HT-29 (cell line): ENCODE measurements at places on chromosomes 5 and 9. TPM values are rescaled to one million over a fixed set of nuclear protein-coding genes. Genes with fewer than 3 reads are reported as not detected.

- DNase-seq, result no peak
These were observed 1110.1 kb upstream of the CDH10 start for GRCh38 chr5:25754895-25755294.

DNA sequence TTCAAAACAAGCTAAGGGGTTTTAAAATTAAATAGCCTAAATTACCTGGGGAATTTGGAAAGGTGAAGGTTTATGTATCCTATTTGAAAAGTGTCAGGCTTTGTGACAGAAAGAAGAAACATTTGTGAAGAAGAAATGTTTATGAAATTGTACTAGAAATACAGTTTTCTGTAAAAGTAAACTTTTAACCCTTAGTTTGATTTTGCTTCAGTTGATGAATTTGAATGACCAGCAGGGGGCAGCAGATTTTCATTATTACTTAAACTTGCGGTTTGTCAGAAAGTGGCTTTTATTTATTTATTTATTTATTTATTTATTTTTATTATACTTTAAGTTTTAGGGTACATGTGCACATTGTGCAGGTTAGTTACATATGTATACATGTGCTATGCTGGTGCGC, 58.1 kb downstream of the NNT start:
- peak; percentile 58 for DNase-seq

DNA sequence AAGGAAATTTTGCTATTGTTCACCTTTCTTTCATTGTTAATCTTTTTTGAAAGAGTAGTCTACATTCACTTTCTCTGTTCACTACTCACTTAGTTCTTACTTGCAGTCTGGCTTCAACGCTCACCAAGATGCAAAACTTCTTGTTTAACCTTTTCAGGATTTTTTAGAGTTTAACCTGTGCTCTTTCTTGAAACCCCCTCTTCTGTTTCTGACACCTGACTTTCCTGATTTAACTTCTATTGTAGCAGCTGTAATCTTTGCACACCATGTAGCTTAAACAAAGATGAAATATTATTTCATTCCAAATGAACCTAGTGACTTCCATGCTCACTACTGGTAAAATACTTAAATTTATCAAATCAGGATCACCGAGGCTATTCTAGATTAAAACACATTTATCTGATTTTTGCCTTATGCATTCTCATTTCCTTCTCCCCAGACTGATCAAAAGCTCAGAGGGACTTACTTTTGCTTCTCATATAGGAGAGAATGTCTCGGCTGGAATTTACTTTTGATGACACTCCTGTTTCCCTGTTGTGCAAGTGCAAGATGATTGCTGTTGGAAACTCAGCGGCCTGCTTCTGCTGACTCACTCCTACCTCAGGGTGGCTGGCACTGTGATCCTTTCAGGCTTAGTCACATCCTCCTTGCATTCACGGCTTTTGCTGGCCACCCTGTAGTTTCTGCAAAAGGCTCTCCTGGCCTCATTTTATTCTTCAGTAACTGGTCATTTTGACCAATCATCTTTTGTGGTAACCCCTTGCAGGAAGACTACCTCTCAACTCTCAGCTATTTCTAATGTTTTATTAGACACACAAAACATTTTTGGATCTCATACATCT, 109.3 kb upstream of the IFNE start:
- peak; percentile 90 for DNase-seq

DNA sequence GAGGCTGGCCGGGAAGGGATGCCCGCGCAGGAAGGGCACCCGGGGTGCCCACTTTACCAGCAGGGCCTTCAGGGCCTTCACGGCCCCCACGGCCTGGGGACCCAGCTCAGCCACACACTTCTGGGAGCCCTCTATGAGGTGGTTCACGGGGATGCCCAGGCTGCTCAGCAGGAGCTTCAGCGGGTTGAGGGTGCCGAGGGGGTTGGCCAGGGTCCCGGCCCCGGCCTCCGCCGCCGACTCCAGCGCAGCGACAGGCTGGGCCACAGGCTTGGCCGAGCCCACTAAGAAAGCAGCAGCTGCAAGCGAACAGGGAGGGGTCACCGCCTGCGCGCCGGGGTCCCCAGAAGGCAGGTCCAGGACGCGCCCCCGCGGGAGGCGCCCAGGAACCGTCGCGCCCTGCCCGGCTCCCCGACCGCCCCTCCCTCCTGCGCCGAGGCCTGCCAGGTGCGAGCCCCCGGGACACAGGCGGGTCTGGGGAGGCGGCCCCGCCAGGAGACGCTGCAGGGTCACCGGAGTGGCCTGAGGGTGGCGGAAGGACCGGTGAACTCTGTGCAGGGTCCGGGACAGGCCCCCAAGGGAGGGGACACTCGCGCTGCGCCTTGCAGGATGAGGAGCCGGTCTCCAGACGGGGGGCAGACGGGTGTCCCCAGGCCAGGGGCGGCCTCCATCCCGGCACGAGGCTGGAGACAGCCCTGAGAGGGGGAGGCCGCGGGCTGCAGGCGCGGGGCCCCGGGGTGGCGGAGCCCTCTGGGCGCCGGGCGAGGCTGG, 572 bp downstream of the SCGB3A1 start:
- no peak for DNase-seq

- peak; percentile 92 for DNase-seq
These were observed 103.8 kb upstream of the LIFR start for GRCh38 chr5:38660194-38660668.

GRCh38 chr5:148511810-148512347, 128.1 kb downstream of the FBXO38 start:
- no peak for DNase-seq

GRCh38 chr5:40437452-40437861, 242.3 kb upstream of the PTGER4 start:
- DNase-seq, result no peak

DNA sequence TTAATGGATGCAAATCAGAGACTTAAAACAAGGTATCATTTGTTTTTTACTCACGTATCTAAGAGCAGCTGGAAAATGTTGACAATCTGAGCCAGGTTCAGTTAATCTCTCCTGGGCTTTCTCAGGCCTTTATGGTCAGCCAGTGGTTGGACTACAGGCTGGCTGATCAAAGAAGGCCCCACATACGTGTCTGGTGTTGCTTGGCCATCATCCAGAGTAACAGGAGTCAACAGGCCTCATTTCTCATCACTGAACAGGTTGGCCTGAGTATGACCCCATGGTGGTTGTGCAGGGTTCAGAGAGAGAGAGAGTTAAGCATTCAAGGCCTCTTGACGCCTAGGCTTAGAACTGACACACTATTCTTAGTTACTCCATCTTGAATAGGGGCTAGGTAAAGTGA, 97.0 kb upstream of the VLDLR start:
- DNase-seq, result no peak

DNA sequence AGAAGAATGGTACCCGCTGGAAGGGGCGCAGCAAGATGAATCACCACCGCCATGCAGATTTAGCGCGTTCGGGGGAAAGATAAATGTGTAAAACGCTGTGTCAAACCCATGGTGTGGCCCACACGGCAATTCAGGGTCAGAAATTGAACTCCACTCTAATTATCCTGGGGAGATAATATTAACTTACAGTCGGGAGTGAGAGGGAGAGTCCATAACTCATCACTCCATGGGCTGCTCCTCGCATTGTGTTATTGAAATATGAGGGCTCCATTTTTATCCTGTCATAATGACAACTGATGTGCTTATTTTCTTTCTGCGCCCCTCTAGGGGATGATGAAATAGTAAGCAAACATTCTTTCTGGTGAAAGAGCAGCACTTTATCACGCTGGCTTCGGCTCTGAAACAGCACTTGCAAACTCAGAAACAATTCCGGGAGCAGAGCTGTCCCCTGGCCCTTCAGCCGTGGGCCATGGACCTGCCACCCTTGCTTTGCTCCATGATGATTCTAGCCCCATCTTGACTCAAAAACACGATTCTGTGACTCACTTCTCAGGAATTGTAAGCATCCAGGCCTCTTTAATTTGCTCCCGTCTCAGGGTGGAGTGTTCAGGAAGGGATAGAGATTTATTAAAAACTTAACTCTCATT, 431.6 kb downstream of the IRX1 start:
- no peak for DNase-seq

DNA sequence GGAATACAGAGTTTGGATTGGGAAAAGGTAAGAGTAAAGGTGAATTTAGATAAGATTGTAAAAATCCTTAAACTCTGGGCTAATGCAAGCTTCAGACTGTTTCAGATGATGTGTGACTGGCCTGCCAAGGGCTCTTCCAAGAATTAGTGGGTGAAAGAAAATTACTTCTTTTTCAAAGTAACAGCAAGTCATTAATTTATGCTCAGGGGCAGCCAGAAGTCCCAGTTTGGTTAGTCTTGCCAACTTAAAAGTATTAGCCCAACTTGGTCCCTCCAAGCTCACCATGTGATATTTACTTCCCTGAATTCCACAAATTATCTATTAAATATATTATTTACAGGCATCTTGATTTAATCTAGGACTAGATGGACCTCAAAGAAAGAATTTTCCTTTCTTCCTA, 947.8 kb downstream of the NR2F1-AS1 start:
- no peak for DNase-seq

- no peak for DNase-seq
These were observed 440.5 kb upstream of the SGCD start for GRCh38 chr5:155886311-155887031.

- no peak for DNase-seq
These were observed 92.8 kb downstream of the CAMSAP1 start for GRCh38 chr9:135814421-135815095.

DNA sequence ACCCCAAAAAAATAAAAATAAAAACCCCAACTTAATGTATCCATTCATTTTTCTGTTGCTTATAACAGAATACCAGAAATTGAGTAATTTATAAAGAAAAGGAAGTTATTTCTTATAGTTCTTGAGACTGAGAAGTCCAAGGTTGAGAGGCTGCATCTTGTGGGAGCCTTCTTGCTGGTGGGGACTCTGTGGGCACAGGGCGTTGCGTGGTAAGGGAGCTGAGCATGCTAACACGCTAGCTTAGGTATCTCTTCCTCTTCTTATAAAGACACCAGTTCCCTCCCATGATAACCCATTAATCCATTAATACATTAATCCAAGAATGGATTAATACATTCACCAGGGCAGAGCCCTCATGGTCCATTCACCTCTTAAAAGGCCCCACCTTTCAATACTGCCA, 150.9 kb downstream of the ZSWIM6 start:
- DNase-seq, result no peak

GRCh38 chr9:13778631-13779030, 499.1 kb upstream of the MPDZ start:
- DNase-seq, result no peak

- DNase-seq, result no peak
These were observed 28.0 kb downstream of the MARCHF3 start for GRCh38 chr5:127002390-127002789.

DNA sequence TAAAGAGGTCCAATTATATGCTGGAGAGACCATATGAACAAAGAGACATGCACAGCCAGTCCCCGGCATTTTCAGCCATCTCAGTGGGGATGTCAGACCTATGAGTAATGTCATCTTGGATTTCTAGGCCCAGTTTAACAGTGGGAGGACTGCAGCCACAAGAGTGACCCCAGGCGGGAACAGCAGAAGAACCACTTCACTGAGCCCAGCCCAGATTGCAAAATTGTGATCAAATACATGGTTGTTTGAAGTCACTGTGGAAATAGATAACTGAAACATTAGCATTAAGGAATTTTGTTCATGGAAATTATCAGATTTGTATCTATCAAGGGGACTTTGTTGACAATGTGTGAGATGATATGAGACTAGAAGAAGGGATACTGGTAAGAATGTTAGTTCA, 42.1 kb upstream of the C9orf57 start:
- no peak for DNase-seq

DNA sequence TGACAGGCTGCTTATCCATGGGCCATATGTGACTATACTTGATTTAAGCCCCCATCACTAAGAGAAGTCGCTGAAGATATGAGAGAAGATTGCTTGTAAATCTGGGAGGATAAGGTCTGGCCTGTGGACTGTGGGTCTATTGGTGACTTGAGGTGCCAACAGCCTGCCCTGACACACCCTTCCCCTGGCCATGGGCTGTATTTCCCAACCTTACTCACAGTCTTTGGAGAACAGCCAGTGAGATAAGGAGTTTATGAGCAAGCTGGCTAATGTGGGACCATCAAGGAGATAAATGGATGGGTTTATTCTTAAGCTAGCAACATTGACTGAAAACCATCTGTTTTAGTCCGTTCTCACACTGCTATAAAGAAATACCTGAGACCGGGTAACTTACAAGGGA, 231.3 kb downstream of the ZSWIM6 start:
- no peak for DNase-seq

DNA sequence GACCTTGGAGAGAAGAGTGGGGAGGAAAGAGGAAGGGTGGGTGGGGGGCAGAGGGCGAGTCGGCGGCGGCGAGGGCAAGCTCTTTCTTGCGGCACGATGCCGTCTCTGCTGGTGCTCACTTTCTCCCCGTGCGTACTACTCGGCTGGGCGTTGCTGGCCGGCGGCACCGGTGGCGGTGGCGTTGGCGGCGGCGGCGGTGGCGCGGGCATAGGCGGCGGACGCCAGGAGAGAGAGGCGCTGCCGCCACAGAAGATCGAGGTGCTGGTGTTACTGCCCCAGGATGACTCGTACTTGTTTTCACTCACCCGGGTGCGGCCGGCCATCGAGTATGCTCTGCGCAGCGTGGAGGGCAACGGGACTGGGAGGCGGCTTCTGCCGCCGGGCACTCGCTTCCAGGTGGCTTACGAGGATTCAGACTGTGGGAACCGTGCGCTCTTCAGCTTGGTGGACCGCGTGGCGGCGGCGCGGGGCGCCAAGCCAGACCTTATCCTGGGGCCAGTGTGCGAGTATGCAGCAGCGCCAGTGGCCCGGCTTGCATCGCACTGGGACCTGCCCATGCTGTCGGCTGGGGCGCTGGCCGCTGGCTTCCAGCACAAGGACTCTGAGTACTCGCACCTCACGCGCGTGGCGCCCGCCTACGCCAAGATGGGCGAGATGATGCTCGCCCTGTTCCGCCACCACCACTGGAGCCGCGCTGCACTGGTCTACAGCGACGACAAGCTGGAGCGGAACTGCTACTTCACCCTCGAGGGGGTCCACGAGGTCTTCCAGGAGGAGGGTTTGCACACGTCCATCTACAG, 760 bp downstream of the NPR3 start:
- no peak for DNase-seq

The OR1Q1 gene
- total RNA-seq, result not detected in 2 replicates

The MYO10 gene
- 39.2 and 40.2 TPM in 2 replicates for total RNA-seq

The AQP7 gene
- 0.21 and 0.58 TPM in 2 replicates for total RNA-seq

The KIAA0825 gene
- total RNA-seq, result 0.03 and 0.23 TPM in 2 replicates

The GABRA6 gene
- not detected in 2 replicates for total RNA-seq

The PCDHB2 gene
- 0.13 TPM in 1 of 2 replicates, not detected in the other for total RNA-seq

The FOXI1 gene
- total RNA-seq, result not detected in 2 replicates
